A549 treated with GW870086 at 1 μM for 4 hours (cell line): ENCODE measurements at places on chromosomes 4 and X. TPM values are rescaled to one million over a fixed set of nuclear protein-coding genes. Genes with fewer than 3 reads are reported as not detected.

CXCL10 gene
- 0.14 TPM in 1 of 5 replicates, not detected in the others for total RNA-seq

CT47B1 gene
- not detected in 5 replicates for total RNA-seq

FAM47B gene
- total RNA-seq = not detected in 5 replicates

AMTN gene
- not detected in 5 replicates for total RNA-seq

IL13RA1 gene
- 50.2 to 66.2 TPM (median 61.3 TPM) in 5 replicates for total RNA-seq

PRMT9 gene
- total RNA-seq = 2.4 to 3.3 TPM (median 2.9 TPM) in 5 replicates

TEX13D gene
- total RNA-seq = not detected in 5 replicates

RTL5 gene
- total RNA-seq = 1.8 to 2.5 TPM (median 2.1 TPM) in 5 replicates

ZNF157 gene
- 0.06 to 0.07 TPM (median 0.06 TPM) in 3 of 5 replicates, not detected in the others for total RNA-seq

XAGE2 gene
- not detected in 5 replicates for total RNA-seq

PDHA1 gene
- 243 to 313 TPM (median 289 TPM) in 5 replicates for total RNA-seq

MED12 gene
- 8.5 to 13.1 TPM (median 10.1 TPM) in 5 replicates for total RNA-seq

BEND2 gene
- not detected in 5 replicates for total RNA-seq

F8 gene
- total RNA-seq = 4.0 to 4.9 TPM (median 4.3 TPM) in 5 replicates

TMEM184C gene
- total RNA-seq = 20.9 to 23.9 TPM (median 22.8 TPM) in 5 replicates

IQCM gene
- total RNA-seq = not detected in 5 replicates

GRIA3 gene
- not detected in 5 replicates for total RNA-seq

PNMA6A gene
- 3.7 to 5.1 TPM (median 4.5 TPM) in 5 replicates for total RNA-seq
